ENCODE measurements at places on chromosomes 12 and 14. TPM values are rescaled to one million over a fixed set of nuclear protein-coding genes. Genes with fewer than 3 reads are reported as not detected.

Gene NRIP2
- total RNA-seq: 2.3 TPM

Gene GYS2
- 0.13 TPM for total RNA-seq

Gene ADIPOR2
- 18.4 TPM for total RNA-seq

Gene RASSF8
- total RNA-seq: 42.6 TPM

Gene CLEC4D
- not detected for total RNA-seq

DNA sequence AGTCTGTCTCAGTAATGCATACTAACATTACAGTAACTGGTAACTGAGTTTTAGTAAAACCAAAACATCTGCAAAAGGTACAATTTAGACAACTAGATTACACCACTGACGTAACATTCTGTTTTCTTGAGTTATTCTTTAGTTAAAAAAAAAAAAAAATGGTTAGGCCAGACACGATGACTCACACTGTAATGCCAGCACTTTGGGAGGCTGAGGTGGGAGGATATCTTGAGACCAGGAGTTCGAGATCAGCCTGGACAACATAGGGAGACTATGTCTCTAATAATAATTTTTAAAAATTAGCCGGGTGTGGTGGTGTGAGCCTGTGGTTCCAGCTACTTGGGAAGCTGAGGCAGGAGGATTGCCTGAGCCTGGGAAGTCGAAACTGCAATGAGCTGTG, 34.1 kb downstream of the AP5M1 start:
- DNase-seq: no peak

- DNase-seq: no peak
Observed at GRCh38 chr14:29227631-29228030, 461.0 kb downstream of the FOXG1 start.

DNA sequence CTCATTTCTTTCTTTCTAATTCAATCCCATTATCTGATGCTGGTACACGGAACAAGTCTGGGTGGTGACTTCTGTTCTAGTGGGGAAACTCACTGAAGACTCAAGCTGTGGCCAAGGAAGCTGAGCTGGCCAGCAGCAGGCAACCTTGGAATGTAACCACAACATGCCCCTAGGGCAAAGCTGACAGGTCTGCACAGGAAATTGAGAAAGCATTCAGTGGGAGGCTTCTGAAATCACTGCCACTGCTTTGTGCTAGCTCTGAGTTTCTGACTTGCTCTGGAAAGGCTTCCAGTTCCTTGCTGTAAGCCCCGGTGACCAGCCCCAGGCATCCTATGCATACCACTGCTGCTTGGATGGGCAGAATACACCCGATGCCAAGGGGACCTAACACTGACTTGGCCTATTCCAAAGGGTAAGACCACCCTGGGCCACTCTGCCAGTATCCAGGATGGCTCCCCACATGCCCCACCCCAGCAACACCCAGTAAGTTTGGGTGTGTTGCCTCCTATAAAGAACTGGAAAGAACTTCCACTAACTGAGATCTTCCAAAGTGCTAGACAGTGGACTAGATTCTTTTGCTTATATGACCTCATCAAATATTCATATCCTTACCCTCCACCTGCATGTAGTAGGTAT, 84.5 kb upstream of the CDKN3 start:
- no peak for DNase-seq

GRCh38 chr12:90974286-90974685, 19.3 kb upstream of the CCER1 start:
- DNase-seq: no peak

GRCh38 chr14:93104961-93105360, 10.8 kb downstream of the ITPK1 start:
- no peak for DNase-seq

DNA sequence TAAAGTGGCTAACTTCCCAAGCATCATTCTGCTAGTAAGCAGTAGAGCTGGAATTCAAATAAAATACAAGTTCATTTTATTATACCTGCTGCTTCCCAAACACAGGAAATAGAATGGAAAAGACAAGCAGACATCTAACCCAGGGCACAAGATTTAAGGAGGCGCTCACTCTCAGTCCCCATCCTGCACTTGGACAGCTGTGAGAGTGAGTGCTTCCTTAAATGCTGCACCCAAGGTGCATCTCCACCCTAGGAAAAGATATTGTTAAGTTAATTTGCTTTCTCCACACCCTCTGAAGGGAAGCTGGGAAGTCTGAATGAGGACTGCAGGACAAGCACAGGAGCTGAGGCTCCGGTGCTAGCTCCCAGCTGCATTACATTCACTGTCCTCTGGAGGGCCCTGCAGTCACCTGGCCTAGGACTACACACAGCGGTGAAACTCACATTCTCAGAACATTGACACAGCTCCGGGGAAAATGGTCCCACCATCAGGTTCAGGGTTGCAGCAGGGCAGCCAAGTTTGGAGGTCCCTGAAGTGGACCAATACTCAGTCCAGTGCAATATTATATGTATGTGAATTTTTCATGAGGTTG, 14.2 kb downstream of the HEBP1 start:
- no peak for DNase-seq

DNA sequence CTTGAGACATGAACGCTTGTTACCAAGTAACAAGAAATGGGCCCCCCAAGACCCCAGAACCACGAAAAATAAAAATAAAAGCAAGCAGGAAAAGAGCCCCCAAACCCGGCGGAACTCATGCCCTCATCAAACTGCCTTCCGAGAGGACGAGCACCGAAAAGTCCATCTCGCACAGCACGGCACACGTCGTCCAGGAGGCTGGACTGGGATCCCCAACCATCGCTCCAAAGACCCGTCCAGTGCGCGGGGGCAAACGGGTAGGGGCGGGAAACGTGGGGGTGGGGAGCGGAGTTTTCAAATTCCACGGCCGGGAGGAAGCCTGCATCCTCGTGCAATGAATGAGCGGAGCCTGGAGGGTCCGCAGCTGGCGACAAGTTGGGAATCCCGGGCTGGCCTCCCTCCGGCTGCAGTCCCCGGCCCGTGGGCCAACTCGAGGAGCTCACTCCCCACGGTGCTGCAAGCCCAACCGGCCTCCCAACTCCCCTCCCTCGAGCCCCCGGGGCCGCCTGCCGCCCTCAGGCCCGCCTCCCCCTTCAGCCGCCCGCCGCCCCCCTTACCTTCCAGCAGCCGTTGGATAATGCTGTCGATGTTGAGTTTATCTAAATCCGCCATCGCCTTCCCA, 484 bp downstream of the PPP1CC start:
- DNase-seq: no peak

DNA sequence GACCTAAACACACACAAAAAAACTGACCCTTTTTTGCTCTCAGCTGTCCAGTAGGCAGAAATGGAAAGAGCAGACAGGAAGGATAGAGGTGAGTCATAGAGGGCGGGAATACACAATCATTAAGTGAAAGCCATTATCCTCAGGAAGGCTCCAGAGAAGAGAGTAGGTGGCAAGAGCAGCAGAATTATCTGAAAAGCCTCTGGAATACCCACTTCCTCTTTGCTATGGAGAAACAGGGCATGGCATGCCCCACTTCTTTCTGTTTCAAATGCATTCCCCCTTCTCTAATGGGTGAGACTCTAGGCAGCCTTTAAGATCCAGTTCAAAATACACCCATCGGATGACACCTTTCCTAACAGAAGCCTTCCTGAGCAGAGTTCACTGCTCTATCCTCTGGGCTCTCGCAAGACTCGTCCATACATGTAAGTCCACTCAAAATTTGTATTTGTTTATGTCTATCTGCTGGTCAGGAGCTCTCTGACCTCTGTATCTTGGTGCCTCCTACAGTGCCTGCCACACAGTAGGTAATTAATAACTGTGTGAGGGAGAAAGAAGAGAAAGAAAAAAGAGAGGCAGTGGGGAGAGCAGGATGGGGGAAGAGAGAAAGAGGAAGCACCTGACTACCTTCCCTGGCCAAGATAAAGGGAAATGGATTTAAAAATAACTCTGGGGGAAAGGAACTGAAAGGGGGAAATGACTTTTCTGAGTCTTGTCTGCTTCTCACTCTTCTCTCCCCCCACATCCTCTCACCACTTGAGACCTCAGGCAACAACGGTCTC, 8.5 kb downstream of the KLHL33 start:
- peak; percentile 60 for DNase-seq

- DNase-seq: peak; percentile 8
Observed at GRCh38 chr14:95609398-95609990, 74.6 kb downstream of the GLRX5 start.

GRCh38 chr12:14545144-14546124, 22.2 kb downstream of the PLBD1 start:
- no peak for DNase-seq

GRCh38 chr14:57244106-57244505, 24.6 kb downstream of the EXOC5 start:
- peak; percentile 62 for DNase-seq

- no peak for DNase-seq
Observed at GRCh38 chr14:104576970-104577332, 2.6 kb upstream of the C14orf180 start.

DNA sequence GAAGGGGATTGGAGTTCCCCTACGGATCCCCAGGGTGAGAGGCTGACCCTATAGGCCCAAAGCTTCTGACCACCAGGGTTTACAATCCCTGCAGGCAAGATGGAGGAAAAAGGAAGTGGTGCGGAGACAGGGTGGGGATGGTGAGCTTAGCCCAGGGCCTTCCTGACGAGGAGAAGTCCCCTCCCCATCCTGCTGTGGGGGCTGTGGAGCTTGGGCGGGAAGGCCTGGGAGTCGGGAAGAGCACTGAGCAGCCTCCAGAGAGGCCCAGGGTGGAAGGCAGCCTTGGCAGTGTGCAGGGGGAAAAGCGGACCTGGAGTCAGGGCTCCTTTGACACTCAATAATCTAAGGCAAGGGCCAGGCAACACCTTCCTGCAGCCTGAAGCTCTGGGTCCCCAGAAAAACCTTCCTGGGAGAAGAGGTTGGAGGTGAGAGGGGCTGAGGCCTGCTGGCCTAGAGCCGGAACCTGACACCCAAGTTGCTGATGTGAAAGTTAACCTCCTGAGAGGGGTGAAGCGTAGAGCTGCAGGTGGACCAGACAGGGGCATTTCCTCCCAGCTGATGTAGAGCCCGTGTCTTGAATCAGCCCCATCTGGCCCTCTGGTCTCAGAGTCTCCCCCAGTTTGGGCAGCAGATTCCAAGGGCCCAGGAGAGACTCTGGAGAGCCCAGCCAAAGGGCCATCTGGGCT, 6.0 kb downstream of the HDAC7 start:
- DNase-seq: peak; percentile 64

DNA sequence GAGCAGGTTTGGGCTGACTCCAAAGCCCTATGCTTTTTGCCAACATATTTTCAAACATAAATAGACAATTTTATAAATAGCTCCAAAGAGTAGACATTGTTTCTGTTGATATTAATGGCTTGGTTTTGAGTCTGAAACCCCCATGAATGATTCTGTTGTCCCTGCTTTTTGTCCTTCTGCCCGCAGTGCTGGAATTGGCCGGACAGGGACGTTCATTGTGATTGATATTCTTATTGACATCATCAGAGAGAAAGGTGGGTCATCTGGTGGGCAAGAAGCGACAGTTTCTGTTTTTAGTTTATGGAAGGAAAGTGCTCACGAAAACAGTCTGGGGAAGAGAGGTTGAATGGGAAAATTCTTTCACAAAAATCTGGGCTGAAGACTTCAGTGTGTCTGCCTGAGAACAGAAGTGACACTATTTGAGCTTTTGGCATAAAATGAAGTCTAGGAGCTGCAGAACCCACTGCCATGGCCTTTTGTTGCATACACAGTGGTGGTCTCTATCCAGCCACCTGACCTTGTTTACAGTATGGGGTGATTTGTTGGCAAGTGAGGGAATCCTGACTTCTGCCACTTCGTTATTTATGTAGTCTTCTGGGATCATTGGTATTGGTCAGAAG, 69.6 kb downstream of the PTPN11 start:
- no peak for DNase-seq

GRCh38 chr12:45727301-45727979, 2.1 kb upstream of the ARID2 start:
- peak; percentile 99 for DNase-seq
